NCI-H460 (cell line): ENCODE measurements at places on chromosomes 11 and 22. TPM values are rescaled to one million over a fixed set of nuclear protein-coding genes. Genes with fewer than 3 reads are reported as not detected.
A peak's percentile ranks its signal among the peaks of the same experiment; 100 is the strongest.

DNA sequence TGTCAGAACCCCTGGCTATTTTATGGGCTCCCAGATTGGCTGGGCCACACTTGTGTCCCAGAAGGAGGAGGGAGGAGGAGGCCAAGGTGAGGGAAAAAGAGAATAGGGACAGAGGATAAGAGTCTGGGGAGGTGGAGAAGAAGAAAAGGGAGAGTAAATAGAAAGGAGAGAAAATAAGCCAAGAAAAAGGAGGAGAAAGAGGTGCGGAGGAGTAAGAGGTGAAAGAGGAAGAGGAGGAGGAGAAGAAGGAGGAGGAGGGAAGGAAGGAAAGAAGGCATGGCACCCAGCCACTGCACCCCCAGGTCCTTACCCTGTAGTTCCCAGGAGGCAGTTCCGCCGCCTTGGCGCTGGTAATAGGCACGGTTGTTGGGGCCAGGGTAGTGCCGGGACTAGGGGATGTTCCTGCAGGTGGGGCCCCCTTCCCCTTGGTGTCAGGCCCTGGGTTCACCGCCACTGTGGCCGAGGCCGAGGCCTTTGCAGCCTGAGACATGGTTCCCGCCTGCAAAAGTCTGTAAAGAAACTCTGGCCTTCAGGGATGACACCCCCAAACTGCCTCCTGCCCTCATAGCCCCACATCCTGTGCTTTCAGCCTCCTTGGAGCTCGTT, 1.9 kb downstream of the CRYBB1 start:
- no peak for DNase-seq

DNA sequence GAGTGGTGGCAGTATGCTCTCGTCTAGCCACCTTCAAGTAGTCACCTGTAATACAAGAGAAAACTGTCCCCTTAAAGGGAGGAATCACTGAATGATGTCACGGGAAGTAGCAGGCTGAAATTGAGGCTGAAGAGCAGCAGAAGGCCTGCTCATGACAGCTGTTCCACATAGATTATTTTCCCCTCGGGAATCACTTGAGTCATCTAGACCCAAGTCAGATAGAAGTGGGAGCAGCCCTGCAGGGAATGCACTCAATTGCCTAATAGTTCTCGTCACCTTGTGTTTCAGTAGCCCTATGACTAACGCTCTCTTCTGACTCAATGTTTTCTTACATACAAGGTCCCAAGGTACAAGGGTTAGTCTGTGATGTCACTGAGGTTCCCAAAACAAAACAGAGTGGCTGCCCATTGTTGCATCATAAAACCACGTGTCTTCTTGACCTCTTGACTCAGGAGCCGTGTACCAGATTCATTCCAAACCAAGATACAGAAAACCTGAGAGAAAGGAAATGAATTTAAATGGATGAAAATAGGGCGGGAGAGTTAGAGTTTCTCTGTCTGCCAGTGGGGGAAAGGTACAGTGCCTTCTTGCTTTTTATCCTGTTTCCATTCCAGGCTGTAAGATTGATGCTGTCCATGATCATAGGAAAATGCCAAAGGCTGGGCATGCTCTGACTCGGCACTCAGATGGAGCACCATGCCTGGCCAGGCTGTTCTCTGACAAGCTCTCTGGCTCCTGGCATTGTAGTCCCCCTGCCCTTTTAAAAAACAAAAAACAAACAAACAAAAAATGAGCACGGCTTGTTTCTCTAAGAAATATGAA, 21.6 kb upstream of the C11orf96 start:
- peak; percentile 94 for DNase-seq

DNA sequence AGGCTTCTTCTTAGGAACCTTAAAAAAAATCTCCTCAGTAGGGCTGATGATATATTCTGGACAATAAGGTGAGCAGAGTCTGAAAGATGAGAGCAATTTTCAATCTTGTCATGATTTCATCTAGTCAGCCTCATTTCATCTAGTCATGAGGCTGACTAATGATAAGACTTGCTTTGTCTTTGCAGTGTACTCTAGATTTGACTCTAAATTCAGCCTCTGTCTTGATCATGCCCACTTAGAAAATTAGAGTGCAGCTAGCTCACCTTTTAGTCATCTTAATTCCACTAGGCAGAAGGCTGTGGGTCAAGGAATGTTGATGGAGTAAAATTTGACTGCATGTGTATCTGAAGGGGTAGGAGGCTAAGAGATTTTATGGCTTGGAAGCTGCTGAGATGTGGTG, 5.5 kb downstream of the EHF start:
- no peak for DNase-seq

- DNase-seq, result no peak
Observed at GRCh38 chr11:117720061-117720511, 76.9 kb downstream of the DSCAML1 start.

The ISX gene
- total RNA-seq, result not detected in 2 replicates

GRCh38 chr22:42747701-42748513, 27.2 kb upstream of the A4GALT start:
- DNase-seq, result no peak

- DNase-seq, result no peak
Observed at GRCh38 chr11:13313005-13313819, 35.6 kb downstream of the BMAL1 start.

The ARFGAP2 gene
- total RNA-seq, result 26.5 and 27.9 TPM in 2 replicates

GRCh38 chr11:36282926-36283325, 6.3 kb downstream of the COMMD9 start:
- no peak for DNase-seq
